ENCODE measurements at places on chromosomes 1 and 21.

GRCh38 chr21:41678924-41679318 is 87.9 kb downstream of the RIPK4 start:
- peak; percentile 92 for DNase-seq

DNA sequence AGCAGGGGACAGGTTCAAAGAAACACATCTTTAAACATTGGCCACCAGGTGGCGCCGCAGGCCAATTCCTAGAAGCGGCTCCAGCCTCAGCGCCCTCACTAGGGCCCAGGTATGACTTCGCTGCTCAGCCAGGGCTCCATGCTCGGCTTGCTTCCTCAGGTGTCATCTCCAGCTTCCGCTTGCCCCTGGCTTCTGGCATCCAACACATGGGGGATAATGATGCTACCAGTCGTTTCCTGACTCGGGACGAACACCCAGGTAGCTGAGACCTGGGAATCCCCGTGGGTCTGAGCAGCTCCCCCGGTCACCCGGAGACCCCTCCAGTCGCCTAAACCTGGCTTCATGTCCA is 8.5 kb upstream of the MEX3A start:
- DNase-seq = peak; percentile 84

- no peak for DNase-seq
These were observed 76.9 kb downstream of the BRINP2 start for GRCh38 chr1:177247623-177248176.

GRCh38 chr1:19338323-19338762 is 26.2 kb downstream of the SLC66A1 start:
- no peak for DNase-seq

GRCh38 chr1:231705806-231706760 is 79.5 kb downstream of the DISC1 start:
- no peak for DNase-seq

DNA sequence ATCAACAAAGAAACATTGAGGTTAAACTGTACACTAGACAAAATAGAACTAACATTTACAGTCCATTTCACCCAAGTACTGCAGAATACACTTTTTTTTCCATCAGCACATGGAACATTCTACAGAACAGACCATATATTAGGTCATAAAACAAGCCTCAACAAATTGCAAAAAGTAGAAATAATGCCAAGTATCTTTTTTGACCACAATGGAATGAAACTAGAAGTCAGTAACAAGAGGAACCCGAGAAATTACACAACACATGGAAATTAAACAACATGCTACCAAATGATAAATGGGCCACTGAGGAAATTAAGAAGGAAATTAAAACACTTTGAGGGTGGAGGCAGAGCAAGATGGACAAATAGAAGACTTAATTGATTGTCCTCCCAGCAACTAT is 8.4 kb upstream of the C1orf185 start:
- DNase-seq = no peak

- DNase-seq = no peak
These were observed 50.0 kb upstream of the SYT6 start for GRCh38 chr1:114203595-114204128.

DNA sequence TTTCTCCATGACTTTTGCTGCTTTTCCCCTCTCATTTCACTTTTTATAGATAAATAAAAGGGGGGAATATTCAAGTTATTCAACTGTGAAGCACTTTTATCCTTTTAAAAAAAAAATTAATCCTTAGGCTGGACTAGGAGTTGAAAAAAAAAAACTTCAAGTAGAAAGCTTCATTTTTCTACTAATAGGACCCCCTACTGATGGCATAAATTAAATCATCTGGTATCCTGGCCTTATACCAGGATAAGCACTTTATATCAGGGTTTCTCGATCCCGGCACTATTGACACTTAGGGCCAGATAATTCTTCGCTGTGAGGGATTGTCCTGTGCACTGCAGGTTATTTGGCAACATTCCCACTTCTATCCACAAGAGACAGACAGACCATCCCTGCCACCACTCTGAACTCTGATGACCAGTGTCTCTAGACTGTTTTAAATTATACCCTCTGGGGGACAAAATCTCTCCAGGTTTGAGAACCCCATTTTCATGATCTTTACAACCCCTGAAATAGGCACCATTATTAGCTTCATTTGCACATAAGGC is 17.6 kb downstream of the USP33 start:
- peak; percentile 88 for DNase-seq

- peak; percentile 91 for DNase-seq
These were observed 152.8 kb downstream of the TENT5C start for GRCh38 chr1:117758444-117759316.

- DNase-seq = no peak
These were observed 24.3 kb downstream of the ZMYND12 start for GRCh38 chr1:42431514-42431913.

- no peak for DNase-seq
These were observed 12.2 kb downstream of the NGF start for GRCh38 chr1:115325874-115326273.

DNA sequence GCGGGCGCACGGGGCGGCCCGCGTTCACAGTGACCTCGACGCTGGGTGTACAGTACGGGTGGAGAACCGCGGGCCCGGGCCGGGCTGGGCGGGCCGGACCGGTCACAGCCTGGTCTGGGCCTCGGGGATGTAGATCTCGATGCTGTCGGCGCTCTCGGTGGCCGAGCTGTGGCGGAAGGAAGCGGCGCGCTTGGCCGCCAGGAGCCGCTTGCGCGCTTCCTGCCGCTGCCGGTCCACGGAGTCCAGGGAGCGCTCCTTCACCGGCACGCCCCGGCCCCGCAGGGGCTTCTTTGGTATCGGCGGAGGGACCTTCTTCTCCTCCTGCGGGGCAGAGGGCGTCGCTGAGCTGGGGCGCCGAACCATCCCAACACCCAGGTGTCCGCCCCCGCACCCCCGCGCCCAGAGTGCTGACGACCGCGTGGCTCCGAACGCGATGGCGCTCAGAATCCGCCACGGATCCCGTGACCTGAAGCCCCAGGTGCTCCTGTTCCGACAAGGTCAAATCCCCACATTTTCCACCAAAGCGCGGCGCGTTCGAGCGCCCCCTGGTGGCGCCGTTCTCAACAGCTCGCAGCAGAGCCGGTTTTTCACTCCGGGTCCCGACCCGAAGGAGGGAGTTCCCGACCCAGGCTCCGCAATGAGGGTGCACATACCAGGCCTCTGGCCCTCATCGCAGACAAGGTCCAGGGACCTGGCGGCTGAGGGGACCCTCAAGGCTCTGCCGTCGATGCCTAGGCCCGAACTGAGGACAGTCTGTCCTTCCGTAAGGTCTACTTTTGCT is 6.6 kb upstream of the SMIM12 start:
- DNase-seq = no peak

DNA sequence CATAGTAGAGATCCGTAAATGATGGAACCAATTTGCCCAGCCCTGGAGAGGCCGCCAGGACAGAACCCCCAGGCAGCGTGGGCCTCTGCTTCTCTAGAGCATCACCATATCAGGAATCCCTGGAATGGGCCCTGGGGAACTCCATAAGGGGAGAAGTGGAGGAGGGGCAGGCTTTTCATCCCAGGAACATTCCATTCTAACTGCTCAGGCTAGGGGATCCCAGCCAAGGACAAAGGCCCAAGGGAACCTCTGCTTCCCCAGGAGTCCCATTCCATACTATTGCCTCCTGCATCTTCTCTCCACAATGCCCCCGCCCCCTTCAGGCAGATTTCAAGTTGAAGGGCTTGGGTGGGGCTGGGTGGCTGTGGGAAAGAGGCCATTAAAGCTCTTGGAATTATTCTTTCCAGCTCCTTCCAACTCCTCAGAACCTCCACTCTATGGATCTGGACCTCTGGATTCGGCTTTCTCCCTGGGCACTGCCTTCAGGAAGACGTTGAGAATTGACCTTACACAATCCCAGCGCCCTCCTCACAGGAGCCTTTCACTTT is 6.0 kb downstream of the TRNP1 start:
- DNase-seq = no peak

GRCh38 chr21:42314616-42315295 is 453 bp downstream of the TFF3 start:
- DNase-seq = peak; percentile 20

DNA sequence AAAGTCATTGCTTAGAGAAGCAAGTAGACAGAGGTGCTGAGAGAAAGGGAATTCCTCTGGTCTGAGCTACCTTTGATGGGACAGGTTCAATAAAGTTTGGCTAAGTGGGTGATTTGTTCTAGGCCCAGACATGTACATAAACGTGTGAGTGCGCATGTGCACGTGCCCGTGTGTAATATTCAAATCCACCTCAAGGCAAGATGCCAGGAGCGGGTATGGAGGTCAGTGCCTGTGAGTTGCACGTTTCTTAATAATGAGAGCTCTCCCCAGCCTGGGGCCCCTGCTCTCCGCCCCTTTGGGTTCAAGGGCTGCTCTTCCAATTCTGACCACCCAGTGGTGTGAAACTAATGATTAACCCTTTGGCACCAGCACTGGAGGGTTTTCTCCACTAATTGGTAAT is 53.8 kb upstream of the LMO4 start:
- DNase-seq = no peak

GRCh38 chr1:38088366-38088765 is 41.8 kb upstream of the POU3F1 start:
- peak; percentile 54 for DNase-seq

- no peak for DNase-seq
These were observed 7.2 kb downstream of the KIFAP3 start for GRCh38 chr1:170067253-170067819.

DNA sequence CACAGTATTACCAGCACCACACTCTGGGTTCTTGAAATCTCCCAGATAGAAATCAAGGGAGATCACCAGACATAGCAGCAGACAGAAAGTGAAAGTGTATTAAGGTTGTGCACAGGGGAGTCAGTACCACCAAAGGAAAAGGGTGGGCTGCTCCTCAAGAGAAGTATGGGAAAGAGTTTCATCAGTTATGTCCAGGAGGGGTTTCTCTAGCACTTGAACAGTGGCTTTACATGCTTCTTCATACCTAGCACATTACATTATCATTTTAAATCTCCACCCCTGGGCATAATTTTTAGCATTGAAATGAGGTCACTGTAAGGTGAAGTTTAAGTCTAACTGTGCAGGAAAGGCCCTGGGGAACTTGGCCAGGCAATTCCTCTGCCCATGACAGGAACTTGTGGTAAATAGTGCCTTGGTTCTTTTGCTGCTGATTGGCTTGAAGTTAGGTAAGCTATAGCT is 601.0 kb downstream of the NUF2 start:
- DNase-seq = peak; percentile 5

GRCh38 chr1:50231209-50231608 is 122.5 kb downstream of the ELAVL4 start:
- no peak for DNase-seq

- no peak for DNase-seq
These were observed 31.7 kb downstream of the SLC19A1 start for GRCh38 chr21:45510466-45510955.

DNA sequence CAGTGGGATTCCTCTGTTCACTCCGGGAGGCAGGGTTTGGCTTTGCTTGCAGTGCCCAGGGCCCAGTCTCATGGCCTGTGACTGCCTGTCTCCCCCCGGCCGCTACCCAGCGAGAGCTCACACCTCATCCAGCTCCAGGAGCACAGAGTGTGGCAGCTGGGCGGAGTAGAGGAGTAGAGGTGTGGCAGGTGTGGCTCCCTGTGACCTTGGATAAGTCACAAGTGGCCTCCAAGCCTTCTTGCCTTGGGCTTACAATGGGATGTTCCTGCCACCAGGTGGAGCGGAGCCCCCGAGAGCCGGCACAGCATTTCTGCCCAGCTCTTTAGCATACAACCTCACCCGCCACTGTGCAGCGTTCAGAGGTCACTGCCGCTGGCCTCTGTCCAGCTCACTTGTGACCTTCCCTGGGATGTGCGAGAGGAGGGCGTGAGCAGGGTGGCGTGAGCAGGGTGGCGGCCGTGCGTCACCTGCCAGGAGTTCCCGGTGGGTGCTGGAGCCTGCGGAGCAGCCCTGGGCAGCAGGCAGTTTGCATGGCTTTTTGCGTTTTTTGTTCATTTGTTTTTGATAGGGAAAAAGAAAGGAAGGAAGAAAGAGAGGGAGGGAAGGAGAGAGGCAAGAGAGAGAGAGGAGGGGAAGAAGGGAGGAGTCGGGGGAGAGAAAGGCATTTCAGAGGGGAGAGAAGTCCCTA is 42.4 kb downstream of the CRYAA start:
- peak; percentile 25 for DNase-seq

- DNase-seq = no peak
These were observed 10.6 kb downstream of the PRDX1 start for GRCh38 chr1:45510972-45511527.

DNA sequence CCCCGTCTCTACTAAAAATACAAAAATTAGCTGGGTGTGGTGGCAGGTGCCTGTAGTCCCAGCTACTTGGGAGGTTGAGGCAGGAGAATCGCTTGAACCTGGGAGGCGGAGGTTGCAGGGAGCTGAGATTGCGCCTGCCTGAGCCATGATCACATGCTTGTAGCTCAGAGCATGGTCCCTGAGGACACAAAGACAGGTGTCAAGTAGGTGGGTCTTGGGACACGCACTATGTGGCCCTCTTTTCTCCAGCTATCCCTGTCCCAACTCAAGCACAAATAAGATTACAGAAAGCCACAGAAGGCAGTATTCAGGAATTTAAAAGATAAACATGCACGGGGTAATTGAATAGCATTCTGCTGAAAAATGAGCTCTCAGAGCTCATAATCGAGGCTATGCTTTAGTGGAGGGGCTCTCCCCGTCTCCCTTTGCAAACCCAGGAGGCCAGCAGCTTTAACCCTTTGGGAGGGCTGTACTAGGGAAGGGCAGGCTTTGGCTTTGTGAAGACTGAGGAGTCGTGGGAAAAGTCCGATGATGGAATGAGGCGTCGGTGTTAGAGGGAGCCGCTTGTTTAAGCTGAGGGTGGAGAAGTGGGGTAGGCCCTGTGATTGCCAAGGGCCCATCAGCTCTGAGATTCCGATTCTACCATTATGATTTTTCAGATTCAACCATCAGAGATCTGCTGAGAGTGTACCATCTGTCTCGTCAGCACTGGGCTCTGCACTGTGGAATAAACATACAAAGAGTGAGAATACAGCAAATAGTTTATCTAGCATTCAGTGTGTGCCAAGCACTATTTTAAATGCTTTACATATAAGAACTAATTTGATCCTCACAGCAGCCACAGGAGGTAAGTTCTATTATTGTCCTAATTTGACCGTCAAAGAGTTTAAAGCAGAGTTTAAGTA is 59.7 kb upstream of the CD34 start:
- no peak for DNase-seq

DNA sequence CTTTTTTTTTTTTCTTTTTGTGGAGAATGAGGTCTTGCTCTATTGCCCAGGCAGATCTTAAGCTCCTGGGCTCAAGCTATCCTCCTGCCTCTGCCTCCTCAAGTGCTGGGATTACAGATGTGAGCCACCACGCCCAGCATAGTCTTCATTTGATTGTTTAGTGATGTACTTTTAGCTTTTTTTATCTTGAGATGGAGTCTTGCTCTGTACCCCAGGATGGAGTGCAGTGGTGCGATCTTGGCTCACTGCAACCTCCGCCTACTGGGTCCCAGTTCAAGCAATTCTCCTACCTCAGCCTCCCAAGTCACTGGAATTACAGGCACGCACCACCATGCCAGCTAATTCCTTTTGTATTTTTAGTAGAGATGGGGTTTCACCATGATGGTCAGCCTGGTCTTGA is 24.0 kb upstream of the LRRC3 start:
- no peak for DNase-seq

DNA sequence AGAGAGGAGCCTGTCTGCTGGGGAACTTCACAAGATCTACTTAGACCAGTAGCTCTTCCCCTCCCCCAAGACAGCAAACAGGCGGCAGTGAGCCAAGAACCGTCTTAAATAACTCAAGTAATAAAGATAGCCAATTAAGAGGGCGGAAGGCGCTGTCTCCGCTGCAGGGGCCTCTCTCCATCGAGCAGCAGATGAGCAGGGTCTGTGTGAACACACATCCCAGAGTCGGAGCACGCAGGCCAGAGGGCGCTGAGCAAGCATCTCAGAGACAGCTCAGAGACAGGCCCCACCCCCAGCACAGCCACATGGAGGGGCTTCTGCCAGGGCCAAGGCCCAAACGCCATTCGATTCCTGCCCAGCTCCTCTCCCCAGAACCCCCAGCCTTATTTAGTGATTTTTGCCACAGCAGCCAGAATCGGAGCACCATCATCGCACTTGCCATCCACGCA is 11.1 kb downstream of the IFFO2 start:
- DNase-seq = no peak

All from NCI-H146 (cell line).